Hematopoietic multipotent progenitor cell treated with erythropoietin and hydrocortisone succinate and interleukin-3 and kit ligand, for 4 days (in vitro differentiated cells): ENCODE measurements at places on chromosomes 16 and 17.
A peak's percentile ranks its signal among the peaks of the same experiment; 100 is the strongest.

- DNase-seq = no peak
Measured at GRCh38 chr17:77225265-77225664, 84.5 kb downstream of the SEC14L1 start.

DNA sequence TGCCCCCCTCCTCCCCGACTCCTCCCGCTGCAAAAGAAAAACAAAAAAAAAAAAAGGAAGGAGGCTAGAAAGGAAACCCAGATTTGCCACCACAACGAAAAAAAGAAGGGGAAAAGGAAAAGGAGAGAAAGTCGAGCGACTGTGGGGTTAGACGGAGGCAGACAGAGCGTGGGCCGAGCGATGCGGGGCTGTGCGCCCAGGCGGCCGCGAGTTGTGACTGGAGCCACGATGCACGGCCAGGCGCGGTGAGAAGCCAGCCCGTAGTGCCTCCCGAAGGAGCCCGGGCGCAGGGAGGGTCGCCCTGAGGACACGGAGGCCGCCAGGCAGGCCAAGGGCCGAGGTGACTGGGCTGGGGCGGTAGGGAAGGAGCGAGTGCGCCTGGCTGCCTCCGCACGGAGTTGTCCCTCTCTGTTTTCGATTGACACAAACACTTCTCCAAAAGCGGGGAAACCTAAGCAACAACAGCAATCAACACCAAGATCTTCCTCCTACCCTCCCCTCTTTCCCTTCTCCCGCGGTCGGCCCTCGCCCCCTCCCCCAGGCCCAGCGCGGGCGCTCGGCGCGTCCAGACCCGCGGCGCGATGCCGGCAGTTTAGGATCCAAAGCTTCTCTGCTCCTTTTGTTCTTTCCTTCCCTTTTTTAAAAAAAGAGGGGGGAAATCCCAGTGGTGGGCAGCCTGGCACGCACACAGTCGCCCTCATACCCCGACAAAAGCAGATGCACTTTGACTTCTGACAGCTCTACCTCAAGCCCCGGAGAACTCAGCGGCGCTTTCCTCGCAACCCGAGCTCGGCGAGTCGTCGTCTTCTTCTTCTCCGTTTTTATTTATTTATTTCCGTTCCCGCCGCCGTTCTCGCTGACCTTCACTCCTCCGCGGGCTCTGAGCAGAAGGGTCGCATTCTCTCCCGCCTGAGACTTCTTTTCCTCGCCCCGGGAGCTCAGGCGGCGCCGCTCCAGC lies at the start of gene LHX1:
TSS of gene LHX1 (plus strand) at position 475 of the 958 bp plus-strand sequence. CDS start 723 bp downstream, outside the sequence.
- peak; percentile 30 for DNase-seq

GRCh38 chr17:49456183-49456965 lies 38.7 kb upstream of the NGFR start:
- peak; percentile 45 for DNase-seq

DNA sequence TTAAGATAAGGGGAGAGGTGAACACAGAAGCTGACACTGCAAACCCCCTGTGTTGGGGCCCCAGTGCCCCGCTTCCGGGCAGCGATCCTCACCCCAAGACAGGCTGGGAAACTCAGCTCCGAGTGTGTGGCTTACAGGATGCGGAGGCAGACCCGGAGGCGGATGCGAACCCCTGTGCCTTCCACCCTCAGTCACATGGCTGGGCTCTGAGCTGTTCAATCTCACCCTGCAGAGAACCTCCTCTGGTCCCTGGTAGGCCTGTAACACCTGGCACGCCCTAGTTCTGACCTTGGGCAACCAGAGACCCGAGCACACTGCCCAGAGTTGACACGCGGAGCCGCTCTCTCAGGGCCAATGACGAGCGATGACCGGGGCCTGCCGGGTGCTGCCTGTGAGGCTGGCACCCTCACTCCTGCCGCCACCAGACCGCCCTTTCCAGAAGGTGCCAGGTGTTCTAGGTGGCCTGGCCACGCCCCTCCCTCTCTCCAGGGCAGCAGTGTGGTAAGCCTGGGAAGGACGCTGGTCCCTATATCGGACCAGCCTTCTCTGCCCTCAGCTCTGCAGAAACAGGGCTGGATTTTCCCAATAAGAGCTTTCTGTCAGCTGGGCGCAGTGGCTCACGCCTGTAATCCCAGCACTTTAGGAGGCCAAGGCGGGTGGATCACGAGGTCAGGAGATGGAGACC lies 23.3 kb downstream of the MEAK7 start:
- DNase-seq = no peak

DNA sequence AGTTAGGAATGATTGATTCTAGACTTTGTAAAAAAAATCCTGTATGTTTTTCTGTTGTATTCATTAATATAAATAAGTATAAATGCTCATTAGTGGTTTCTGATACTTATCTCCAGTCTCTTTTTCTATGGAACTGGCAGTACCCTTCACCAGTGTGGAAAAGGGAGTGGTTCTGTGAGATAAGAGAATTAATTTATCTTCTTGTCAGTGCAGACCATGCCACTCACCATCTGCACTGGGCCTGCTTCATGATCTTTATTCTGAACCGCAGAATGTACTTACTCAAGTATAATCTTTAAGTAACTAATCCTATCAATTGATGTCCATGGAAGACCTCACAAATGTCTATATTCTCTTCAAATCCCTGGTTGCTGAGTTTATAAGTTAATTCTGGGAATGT lies 836.1 kb upstream of the CDH8 start:
- DNase-seq = peak; percentile 1

- DNase-seq = peak; percentile 85
Measured at GRCh38 chr16:3879887-3880564, 487 bp downstream of the CREBBP start.

GRCh38 chr16:27408012-27408601 lies 6.1 kb downstream of the IL21R start:
- peak; percentile 63 for DNase-seq

DNA sequence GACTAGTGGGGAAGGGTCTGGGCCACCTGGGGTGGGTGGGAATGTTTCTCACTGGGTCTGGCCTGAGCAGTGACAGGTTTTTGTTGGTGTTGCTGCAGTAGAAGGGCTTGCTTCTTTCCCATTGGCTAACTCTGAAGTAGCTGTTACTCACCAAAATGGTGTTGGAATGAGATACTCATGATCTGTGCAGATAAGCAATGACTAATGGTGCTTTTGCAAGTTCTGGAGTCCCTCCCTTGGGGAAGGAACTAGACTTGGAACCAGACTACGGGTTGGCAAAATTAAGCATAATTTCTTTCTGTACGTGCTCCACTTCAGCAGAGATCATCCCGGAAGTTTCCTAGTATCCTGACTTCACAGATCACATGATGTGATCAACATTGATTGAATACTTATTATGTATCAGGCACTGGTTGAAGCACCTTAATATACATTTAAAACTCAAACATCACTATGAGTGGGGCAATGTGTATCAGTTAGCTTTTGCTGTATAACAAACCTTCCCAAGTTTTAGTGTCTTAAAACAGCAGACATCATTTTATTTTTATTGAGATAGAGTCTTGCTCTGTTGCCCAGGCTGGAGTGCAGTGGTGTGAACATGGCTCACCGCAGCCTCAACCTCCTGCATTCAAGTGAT lies 30.1 kb downstream of the CHP2 start:
- peak; percentile 75 for DNase-seq

GRCh38 chr16:17567455-17567854 lies 96.7 kb upstream of the XYLT1 start:
- no peak for DNase-seq

GRCh38 chr16:23667355-23667659 lies 11.4 kb upstream of the PLK1 start:
- no peak for DNase-seq

- no peak for DNase-seq
Measured at GRCh38 chr16:48022496-48022895, 133.3 kb downstream of the ABCC12 start.

GRCh38 chr17:7850701-7851437 lies 4.0 kb upstream of the TMEM88 start:
- DNase-seq = no peak

DNA sequence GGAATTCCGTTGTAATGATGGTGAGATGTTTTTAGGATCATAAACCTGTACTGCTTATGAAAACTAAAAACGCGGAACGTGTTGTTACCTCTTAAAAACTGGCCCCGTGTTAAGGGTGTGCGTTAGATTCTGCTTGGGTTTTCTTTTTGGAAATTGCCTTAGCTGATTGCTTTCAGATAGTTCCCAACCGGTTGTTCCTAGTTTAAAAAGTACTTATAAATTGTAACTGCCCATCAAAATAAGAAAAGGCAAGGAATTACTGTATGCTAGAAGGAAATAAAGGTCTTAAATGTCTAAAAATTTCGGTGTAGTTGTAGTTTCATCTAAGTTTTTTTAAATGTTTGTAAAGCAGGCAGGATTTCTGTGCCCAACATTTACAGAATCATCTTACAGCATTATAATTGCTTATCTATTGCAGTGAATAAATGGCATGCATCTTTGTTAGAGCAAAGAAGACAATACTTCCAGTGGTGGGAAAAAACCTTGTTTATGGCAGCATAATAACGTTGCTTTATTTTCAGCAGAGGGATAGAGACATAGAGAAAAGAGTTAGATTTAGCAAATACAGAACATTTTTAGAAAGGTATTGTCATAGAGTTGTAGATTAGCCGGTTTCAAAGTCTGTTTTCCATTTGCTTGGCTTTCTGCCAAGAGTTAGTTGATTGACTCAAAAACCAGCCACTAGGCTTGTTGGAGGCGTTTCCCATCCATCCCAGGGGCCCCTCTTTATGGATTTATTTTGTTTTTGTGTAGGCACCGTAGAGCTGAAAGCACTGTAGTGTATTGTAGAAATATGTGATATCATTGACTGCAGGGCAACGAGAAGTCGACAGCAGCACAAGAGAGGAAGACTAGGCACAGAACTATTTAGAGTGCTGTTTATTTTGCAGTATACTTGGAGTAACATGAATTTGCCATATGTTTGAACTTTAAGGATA lies 1.7 kb downstream of the PPM1D start:
- DNase-seq = peak; percentile 88

DNA sequence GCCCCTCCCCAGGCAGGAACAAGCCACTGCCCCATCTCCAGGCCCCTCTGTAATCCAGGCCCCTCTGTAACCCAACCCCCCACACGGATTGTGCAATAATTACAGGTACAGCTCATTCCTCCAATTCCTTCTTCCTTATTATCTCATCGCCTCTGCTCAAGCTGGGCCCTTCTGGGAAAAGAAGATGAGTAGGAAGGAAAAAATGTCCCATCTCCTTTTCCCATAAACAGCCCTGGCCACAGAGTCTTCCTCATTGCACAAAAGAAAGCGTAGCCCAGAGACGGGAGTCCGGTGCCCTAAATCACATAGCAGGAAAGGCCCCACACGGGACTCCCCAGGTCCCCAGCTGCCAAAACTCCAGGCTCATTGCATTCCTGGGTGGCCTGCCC lies 3.6 kb upstream of the LITAFD start:
- DNase-seq = no peak

DNA sequence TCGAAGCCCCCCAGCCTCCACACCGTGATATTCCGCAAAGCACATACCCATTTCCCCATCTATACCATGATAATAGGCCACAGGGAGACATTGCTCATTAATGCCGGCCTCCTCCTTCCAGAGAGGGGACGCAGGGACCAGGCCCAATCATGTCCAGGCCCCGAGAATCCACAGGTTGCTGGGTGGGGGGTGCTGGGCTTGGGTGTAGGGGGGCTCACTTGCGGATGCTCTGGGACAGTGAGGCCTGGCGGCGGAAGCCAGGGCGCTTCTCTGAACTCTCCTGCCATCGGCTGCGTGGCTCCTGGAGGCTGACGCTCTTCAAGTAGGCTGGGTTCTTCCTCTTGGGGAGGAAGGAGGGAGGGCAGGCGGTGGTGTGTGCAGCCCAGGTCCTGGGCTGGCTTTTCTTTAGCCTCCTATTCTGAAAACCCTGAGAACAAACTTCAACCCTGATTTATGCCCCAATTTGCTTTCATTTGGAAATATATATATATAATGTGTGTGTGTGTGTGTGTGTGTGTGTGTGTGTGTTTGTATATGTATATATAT lies 12.2 kb downstream of the AANAT start:
- DNase-seq = no peak

- no peak for DNase-seq
Measured at GRCh38 chr17:81843713-81844326, 9.0 kb upstream of the PPP1R27 start.

DNA sequence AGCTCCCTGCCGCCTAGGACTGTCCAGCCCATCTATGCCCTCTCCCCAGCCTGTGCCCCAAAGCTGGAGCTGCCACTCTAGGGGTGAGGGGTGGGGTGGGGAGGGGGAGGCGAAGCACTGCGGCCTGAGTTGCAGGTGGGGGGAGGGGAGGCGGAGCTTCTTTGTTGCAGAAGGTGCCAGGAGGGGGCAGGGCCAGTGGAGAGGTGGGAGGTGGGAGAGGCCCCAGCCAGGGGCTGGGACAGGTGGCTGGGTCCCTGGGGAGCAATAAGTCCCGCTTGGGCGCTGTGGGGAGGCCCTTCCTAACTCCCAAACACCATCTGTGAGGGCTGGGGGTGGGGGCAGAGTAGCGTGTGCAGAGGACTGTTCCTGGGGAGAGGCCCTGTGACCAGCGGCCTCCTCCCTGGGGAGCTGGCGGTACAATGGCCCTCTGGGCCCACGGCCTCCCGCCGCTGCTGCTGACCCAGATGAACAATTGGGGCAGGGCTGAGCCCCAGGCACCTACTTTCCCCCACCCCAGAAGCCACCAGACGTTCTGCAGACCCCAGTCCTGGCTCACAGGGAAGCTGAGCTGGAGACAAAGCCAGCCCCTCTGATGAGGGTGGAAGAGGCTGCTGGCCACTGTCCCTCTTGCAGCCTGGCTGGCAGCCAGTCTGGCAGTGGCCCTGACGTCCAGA lies 2.2 kb upstream of the NTN3 start:
- DNase-seq = peak; percentile 48

GRCh38 chr17:50820651-50821050 lies 14.7 kb upstream of the WFIKKN2 start:
- DNase-seq = no peak

DNA sequence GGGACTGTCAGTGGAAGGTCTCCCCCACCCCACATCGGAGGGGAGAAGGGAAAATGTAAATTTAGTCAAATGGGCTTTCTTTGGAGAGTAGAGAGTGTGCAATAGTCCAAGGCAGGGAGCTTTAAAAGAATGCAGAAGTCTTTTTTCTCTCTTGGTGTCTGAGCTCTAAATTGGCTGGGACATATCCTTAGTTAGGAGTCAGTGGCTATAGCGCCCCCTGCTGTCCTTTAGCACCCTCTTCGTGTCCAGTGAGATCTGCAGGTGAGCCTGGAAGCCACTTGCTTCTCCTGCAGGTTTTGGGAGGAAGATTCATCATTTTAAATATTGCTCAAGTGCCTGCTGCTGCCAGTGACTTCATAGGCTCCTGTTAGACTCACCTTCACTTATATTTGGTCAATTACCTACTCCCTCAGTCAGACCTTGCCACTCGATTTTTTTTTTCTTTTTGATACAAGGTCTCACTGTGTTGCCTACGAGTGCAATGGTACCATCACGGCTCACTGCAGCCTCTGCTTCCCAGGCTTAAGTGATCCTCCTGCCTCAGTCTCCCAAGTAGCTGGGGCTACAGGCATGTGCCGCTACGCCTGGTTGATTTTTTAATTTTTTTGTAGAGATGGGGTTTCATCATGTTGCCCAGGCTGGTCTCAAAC lies 174.8 kb downstream of the PRKCB start:
- DNase-seq = peak; percentile 96

GRCh38 chr16:57091975-57092785 lies at the start of gene CPNE2:
TSS of gene CPNE2 (plus strand) at chr16:57092583. CDS start at chr16:57110743, 18,160 bp downstream.
- DNase-seq = peak; percentile 66

- no peak for DNase-seq
Measured at GRCh38 chr16:66590322-66590721, 11.1 kb downstream of the CMTM2 start.

GRCh38 chr16:26951950-26952349 lies 114.8 kb upstream of the C16orf82 start:
- DNase-seq = no peak

GRCh38 chr17:16398270-16399267 lies 16.8 kb upstream of the TRPV2 start:
- DNase-seq = peak; percentile 86

GRCh38 chr16:678858-679813 lies 1.1 kb upstream of the STUB1 start:
- DNase-seq = peak; percentile 90

- DNase-seq = no peak
Measured at GRCh38 chr17:57242148-57242547, 14.2 kb upstream of the MSI2 start.
